ENCODE measurements at places on chromosomes 7 and 10.

- DNase-seq = no peak
Observed at GRCh38 chr10:30050411-30050810, 9.0 kb downstream of the JCAD start.

DNA sequence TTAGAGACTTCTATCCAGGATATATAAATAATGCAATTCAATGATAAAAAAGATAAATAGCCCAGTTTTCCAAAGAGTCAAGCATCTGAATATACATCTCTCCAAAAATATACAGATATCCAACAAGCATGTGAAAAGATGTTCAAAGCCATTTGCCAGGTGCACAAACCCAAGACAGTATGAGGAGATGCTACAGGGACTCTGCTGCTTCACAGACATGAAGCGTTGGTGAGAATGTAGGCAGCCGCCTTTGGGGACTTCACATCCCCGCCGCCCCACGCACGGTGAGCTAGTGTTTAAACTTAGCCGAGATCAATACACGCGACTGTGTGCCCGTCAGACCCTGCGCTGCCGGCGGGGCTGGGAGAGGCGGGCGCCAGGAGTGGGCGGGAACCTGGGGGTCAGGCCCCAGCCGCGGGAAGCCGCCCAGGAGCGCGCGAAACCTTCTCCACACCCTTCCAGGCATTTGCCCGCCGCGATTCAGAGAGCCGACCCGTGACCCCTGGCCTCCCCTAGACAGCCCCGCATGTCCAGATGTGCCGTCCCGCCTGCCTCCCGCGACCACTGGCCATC, 927 bp upstream of the ALOX5 start:
- peak; percentile 10 for DNase-seq

GRCh38 chr10:128062881-128063563, 63.2 kb downstream of the MKI67 start:
- no peak for DNase-seq

GRCh38 chr7:25619381-25619780, 391.1 kb upstream of the NPVF start:
- no peak for DNase-seq

GRCh38 chr10:108238261-108238660, 1073.8 kb upstream of the SORCS1 start:
- DNase-seq = no peak

DNA sequence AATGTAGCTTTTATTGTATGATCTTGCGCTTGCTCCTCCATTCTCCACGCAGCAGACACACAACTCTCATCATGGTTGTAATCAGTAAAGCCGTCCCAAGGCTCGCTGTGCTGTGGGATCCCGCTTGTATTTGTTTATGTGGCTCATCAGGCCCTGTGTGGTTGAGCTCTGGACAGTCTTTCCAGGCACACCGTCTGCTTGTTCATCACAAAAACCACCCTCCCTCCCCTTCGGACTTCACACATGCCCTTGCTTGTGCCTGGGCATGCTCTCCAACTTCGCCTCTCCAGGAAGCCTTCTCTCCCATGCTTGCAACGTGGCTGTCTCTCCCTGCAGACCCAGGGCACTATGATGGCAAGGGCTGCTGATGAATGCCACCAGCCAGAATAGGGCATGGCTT, 62.4 kb downstream of the HK1 start:
- DNase-seq = no peak

Measured in stimulated activated CD8-positive, alpha-beta memory T cell treated with anti-CD3 and anti-CD28 coated beads, Interleukin-4, amount 100 ng/mL, for 4 hours (primary cell).